ENCODE measurements at places on chromosomes 5 and 9.

- DNase-seq = no peak
Measured at GRCh38 chr5:14244721-14245120, 101.6 kb downstream of the TRIO start.

DNA sequence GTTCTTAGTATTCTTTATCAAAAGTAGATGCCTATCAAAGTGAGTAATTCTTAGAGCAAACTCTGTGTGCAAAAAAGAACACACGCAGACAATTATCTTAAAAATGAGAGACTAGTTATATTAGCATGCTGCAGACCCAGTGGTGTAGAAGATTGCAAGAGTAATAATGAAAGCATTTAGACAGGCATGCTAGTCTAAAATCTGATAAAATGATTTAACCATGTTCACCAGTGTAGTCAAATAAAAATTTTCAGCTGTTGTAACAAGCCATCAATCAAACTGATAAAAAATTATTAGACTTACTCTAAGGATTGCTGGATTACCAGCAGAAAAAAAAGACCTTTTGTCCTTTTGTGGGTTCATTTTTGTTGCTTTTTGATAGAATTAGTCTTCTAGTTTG, 241.9 kb upstream of the TLE4 start:
- DNase-seq = no peak

- no peak for DNase-seq
Measured at GRCh38 chr9:127455324-127455992, 4.1 kb downstream of the LRSAM1 start.

DNA sequence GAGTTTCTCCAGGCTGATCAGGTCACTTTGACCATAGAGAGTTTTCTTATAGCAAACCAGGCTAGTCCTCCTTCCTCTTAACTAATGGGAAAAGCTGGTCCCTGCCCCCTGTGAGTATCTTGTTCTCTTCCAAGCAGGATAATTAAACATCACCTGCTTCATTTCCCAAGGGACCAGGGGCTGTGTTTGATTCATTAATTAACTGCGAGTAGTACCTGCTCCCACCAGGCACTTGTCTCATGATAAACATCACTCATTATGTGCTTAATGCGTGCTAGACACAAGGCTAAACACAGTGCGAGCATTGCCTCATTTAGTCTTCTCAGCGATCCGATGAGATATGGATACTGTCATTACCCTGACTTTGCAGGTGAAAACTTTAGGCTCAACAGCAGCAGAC, 1.7 kb upstream of the FAM163B start:
- DNase-seq = no peak

- no peak for DNase-seq
Measured at GRCh38 chr5:35138232-35138631, 90.5 kb upstream of the AGXT2 start.

DNA sequence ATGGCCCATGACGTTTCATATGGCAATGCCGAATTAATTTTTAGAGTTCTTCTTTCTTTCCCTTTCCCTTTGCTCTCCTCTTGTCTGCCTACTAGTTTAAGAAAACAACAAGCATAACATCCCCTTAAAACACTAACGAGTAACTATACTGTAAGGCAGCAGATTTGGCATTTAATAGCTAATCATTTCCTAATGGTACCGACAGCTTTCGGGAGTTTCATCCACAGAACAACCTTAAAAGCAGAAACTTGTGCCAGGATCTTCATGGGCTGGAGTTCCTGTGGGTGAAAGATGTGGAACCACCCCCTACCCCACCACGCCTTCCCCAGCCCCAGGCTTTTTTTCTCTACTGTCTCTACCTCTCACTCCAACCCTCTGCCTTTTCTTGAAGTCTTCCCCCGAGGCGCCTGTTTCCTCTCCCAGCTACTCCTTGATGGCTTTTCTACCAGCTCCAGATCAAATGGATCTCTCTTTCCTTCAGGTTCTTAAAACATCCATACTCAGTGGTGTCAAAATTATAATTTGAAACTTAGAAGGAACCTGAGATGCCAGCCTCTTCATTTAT, 319.5 kb downstream of the PIK3R1 start:
- no peak for DNase-seq

DNA sequence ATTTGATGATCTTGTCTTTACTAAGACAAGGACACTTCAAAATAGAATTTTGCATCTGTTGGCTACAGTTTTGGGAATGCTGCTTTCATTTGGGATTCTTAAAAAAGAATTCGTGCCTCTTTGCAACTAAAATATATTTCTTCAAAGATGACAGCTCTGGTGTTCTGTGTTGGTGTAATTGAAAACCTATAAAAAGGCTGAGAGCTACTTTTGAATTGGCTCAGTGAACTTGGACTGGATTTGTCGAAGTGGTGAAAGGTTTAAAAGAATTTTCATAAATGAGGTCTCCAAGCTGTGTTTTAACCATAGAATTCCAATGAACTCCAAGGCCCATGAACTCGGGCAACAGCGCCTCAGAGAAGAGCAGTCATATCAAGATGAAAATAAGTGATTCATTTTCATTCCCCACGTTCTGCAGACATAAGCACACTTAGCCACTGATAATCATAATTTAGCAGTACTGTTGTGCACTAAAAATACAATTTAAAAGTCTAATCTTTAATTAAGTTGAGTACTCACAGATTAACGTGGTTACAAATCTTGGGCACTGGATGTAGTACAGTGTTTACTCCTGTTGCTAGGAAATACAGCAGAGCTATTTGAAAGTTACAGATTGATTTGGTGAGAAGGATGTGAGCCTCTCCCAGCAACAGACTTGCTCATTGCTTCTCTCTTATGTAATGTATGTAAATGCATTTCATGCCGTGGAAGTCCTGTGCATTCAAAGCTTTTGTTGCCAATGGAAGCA, 10.9 kb downstream of the SNCAIP start:
- DNase-seq = no peak

- no peak for DNase-seq
Measured at GRCh38 chr5:55480781-55481180, 54.0 kb downstream of the PLPP1 start.

DNA sequence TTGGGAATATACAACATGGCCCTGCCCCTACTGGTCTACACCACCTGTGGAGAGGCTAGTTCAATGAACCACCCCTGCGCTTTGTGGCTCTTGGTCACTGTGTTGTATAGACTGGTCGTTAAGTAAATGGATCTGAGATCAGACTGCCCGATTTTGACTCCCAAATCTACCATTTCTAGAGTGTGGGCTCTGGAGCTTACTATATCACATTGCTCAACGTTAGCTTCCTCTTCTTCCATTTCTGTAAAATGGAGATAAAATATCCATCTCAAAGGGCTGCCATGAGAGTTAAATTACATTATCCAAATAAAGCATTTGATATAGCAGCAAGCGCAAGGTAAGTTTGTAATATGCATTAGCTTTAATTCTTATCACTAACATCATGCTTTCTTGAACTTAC, 52.7 kb upstream of the IFNK start:
- no peak for DNase-seq

DNA sequence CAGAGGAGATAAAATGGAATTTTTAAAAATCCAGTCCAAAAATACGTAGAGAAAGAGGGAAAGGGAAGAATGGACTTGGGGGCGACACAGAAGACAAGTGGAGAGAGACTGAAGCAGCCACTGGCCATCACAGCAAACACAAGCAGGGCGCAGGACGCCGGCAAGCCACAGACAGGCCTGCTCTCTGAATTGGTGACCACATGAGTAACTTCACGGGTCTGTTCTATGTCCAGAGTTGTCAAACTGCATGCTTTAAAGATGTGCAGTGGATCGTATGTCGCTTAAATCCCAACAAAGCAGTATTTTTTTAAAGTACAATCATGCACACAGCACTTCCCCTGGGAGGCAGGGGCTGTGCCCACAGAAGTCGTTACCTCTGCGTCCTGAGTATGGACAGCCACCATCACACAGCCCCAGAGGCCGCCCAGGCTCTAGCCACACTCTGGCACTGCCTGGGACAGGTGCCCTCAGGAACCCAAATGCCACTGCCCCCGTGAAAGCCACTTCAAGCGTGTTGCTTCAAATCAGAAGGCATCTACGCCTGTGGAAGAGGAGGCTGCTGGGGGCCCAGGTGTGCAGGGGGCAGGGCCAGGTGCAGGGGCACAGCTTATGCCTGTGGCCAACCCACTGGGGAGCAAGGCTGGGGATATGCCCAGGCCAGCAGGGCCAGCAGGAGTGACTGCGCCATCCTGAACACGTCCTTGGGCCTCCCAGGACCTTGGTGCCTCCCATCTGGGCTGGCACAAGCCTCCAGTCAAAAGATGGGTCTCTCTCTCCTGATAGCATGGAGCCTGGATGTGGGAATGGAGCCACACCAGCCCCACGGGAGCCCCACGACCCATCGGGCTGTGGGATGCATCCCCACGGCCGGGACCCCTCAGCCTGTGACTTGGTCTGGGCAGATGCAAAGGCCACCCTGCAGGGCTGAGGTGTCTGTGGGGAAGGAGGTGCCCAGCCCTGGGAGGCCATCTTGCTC, 5.9 kb upstream of the LRRC14B start:
- DNase-seq = no peak

GRCh38 chr9:127049044-127049443, 73.4 kb downstream of the ANGPTL2 start:
- DNase-seq = no peak

DNA sequence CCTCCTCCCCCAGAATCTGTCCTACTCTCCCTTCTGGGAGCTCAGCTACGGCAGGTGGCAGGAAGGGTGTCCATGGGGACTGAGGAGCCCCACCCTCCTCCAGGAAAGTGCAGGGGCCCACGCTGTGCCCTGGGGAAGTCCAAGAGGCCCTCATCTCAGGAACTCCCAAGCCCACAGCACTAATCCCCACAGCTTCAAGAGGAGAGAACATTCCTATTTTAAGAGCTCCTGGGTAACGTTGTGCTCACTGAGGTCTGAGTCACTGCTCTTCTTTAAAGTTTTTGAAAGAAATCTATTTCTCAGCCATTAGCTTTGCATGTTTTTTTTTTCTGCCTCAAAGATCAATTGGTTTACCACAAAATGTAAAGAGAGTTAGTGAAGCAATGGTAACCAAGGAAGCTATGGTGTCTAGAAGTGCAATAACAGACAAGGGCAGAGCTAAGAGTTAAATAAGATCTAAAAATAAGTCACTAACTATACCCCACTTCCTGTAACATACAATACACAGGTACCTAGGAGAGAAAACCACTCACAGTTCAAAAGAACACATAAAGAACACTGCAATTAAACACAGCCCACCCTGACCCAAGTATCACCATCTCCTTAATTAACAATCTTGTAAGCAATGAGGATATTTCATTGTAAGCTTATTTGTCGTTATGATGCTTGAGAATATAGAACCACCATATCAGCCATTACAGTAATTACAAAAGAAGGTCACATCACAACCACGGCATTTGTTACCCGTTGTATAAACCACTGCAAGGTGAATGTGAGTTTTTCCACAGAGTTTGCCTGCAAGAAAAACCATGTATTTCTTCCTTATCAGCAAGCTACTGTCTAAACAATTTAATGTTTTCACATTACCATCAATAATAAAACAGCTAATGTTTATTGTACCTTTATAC, 382.3 kb upstream of the SLC30A5 start:
- DNase-seq = no peak

DNA sequence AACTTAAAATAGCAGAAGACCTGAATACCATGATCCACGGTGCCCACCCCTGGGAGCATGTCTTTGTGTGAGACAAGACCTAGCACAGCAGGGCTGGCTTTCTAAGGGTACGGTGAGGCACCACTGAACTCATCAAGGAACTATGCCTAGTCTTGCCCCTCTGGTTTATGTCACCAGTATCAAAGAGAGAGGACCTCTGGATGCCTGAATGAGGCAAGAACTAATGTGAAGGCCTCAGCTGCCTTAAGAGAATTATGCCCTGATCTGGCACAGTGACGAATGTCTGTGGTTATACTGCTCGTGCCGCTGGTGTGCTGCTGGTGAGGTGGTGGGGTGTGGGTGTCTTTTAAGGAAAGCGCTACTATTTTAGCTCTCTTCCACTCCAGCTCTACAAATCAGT, 23.0 kb downstream of the NREP start:
- DNase-seq = no peak

GRCh38 chr9:127779136-127779981, 893 bp upstream of the SH2D3C start:
- peak; percentile 32 for DNase-seq

DNA sequence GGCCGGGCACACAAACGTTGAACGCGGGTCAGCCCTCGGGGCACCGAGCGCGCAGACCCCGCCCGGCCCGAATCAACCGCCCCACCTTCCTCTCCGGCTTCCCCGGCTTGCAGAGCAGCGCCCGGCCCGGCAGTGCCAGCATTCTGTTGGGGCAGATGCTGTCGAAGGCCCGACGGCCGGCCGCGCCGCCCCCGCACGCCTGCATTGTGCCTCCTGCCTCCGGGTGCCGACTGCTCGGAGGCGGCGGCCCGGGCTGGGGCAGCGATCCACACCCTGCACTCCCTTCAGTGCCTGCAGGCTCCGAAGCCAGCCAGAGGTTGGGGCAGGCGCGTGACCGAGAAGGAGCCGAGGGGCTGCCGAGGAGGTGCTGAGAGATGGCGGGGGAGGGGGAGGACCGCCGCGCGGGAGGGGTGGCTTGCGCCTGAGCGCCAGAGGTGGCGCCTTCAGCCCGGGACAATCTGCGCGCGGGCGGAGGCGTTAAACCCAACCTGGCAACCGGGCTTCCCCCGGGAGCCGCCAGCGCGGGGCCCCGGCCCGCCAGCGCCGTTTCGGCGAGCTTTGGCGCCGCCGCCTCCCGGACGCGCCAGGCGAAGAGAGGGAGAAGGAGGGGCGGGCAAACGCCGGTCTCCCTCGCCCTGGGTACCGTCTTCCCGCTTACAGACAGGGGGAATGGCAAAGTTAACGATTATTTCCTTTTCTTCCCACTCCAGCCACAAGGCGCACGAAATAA, at the start of gene MCIDAS:
TSS of gene MCIDAS (minus strand) at position 382 of the 730 bp plus-strand sequence. CDS start at position 205, 177 bp downstream.
- no peak for DNase-seq

DNA sequence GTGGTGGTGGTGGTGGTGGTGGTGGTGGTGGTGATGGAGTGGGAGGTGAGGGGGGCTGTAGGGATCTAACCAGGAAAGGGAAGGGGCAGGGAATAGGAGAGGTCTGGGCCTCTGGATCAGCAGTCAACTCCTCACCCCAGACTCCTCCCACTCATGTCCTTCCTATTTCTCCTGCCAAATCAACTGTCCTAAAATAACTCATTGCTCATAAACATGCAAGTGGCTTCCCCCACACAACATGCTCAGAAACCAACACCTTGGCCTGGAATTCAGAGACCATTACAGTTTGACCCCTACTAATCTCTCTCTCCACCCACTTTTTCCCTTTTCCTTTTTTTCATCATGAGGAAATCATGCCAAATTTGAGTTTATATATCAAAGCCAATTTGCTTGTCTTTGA, 8.4 kb upstream of the FSD1L start:
- no peak for DNase-seq

DNA sequence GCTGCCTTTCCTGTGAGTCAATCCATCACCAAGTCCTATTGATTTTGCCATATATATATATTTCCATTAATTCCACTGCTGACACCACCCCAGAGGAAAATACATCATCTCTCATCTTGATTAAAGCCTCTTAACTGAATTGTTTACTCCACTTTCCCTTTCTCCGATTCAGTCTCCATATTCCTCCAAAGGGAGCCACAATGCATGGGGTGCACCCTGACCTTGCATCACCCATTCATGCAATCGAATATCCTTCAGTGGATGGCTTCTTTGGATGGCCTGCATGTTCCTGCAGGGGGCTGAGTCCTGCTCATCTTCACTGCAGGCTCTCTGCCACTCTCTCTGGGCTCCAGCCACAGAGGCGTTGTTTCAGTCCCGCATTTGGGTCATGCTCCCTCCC, 231.0 kb downstream of the SNX18 start:
- DNase-seq = no peak

- no peak for DNase-seq
Measured at GRCh38 chr5:88887342-88887741, 4.4 kb upstream of the MEF2C start.

GRCh38 chr9:98215271-98215670, 22.8 kb upstream of the CORO2A start:
- no peak for DNase-seq

GRCh38 chr9:35257986-35258659, 96.3 kb downstream of the UNC13B start:
- DNase-seq = no peak

Data from activated CD8-positive, alpha-beta memory T cell treated with anti-CD3 and anti-CD28 coated beads for 1 hour (primary cell).